ENCODE measurements at places on chromosomes 11 and 22.

GRCh38 chr11:30282289-30282631 is 40.6 kb upstream of the ARL14EP start:
- DNase-seq: no peak

- no peak for DNase-seq
These were observed 124.8 kb upstream of the CSNK2A3 start for GRCh38 chr11:11477695-11478420.

DNA sequence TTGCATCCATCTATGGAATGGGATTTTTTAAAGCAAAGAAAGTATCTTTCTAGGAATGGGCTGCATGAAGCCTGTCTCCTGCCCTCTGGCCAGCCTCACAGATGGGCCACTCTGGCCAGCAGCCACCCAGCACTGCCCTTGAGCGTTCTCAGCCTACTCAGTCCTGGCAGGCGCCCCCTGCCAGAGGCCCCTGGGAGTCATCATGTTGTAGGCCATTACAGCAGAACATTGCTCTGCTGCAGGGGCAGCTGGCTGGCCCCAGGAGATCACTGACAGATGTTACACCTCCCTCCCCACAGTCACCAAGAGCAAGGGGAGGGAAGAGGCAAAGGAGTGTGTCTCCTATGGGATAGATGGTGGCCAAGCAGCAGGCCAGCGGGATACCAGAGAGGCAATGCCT is 363.7 kb downstream of the NXPE2 start:
- no peak for DNase-seq

DNA sequence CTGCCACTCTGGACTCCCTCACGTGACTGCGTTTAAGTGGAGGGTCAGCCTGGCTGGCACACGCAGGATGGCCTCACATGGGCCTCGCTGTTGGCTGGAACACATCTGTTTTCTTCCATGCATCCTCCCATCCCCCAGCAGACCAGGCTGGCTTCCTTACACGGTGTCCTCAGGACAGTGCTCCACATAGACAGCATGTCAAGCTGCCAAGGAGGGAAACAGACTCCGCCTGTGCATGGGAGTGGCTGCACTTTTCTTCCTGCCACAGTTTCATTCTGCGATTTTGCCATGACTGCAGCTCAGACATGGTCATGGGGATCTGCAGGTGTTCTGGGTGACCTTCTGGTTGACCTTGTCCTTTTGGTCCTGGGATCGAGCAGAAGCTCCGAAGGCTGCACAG is 344.2 kb downstream of the SHANK2 start:
- no peak for DNase-seq

DNA sequence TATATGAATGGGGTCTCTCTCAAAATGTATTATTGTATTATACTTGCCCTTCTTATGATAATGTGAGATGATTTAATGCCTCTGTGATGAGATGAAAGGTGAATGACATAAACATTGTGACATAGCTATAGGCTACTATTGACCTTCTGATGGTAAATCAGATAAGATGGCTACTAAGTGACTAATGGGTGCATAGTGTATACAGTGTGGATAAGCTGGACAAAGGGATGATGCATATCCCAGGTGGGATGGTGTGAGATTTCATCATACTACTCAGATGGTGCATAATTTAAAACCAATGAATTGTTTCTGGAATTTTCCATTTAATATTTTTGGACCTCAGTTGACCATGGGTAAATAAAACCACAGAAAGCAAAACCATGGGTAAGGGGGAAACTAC is 243.5 kb downstream of the SBF2 start:
- no peak for DNase-seq

GRCh38 chr22:29113319-29113718 is 40.5 kb downstream of the KREMEN1 start:
- DNase-seq: no peak

GRCh38 chr11:105211806-105212554 is 72.4 kb upstream of the CARD18 start:
- DNase-seq: no peak

GRCh38 chr11:94513091-94513490 is 830 bp downstream of the C11orf97 start:
- no peak for DNase-seq

GRCh38 chr11:86176165-86176884 is 68.2 kb upstream of the EED start:
- DNase-seq: no peak

- no peak for DNase-seq
These were observed 101.2 kb downstream of the NAT10 start for GRCh38 chr11:34206407-34207300.

- DNase-seq: no peak
These were observed 19.2 kb upstream of the OR56A3 start for GRCh38 chr11:5922749-5923426.

DNA sequence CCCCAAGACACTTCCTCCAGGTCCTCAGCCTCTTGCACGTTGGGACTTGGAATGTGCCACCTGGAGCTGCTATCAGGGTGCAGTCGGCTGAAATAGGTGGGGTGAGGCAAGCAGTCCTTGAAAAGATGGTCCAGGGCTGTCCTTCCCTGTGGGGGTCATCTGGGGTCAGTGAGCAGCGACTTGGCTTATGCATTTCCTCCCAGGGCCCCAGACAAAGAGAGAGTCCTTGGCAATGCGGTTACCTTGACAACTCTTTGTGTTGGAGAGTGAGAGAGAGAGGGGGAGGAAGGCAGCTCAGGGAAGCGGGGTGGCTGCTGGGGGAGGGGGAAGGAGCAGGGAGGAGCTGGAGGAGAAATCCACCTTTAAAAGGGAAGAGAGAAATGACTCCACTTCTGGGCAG is 93.8 kb downstream of the MIAT start:
- no peak for DNase-seq

DNA sequence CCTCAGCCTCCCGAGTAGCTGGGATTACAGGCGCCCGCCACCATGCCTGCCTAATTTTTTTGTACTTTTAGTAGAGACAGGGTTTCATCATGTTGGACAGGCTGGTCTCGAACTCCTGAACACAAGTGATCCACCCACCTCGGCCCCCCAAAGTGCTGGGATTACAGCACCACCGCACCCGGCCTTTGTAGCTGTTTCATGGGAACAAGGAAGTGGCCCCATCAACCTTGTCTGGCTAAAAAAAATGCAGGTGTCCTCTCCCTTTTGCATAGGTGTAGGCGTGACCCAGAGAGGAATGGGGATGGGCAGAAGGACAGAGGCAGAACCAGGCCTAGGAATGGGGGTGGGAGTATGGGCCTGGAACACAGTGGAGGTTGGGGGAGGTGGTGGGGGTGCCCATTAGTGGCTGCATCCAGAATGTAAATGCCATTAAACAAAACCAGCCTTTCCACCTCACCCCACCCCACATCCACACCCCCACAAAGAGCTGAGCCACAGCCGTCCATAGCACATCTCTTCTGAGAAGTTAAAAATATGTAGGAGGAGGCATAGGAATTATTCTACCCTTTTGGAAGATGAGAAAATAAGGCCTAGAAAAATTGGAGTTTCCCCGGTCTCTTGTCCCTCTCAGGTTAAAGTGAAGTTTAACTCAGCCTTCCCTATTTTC is 22.8 kb upstream of the SCGB1A1 start:
- DNase-seq: no peak

DNA sequence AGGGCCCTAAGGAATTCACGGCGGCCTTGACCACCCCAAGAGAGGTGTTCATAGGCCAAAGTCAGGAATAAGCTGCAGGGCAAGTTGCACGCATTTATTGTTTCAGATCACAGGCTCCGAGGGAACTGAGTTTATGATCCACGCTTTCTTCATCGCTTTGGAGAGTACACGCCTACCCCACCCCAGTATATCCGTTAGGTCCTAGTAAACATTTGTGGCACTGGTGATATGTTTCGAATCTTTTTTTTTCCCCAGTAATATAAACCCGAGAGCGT is 805 bp downstream of the GANAB start:
- DNase-seq: no peak

Measured in activated CD4-positive, alpha-beta T cell treated with anti-CD3 and anti-CD28 coated beads for 1 hour (primary cell).